Activated naive CD4-positive, alpha-beta T cell treated with anti-CD3 and anti-CD28 coated beads for 36 hours (primary cell): ENCODE measurements at places on chromosomes 5 and 9. TPM values are rescaled to one million over a fixed set of nuclear protein-coding genes. Genes with fewer than 3 reads are reported as not detected.

- DNase-seq: no peak
Observed at GRCh38 chr5:140946578-140946977, 19.7 kb upstream of the PCDHAC2 start.

GRCh38 chr9:137077010-137077747, at the start of gene UAP1L1:
UAP1L1 (plus strand) TSS chr9:137077517; CDS start chr9:137077533, 16 bp downstream.
- peak; percentile 51 for DNase-seq

DNA sequence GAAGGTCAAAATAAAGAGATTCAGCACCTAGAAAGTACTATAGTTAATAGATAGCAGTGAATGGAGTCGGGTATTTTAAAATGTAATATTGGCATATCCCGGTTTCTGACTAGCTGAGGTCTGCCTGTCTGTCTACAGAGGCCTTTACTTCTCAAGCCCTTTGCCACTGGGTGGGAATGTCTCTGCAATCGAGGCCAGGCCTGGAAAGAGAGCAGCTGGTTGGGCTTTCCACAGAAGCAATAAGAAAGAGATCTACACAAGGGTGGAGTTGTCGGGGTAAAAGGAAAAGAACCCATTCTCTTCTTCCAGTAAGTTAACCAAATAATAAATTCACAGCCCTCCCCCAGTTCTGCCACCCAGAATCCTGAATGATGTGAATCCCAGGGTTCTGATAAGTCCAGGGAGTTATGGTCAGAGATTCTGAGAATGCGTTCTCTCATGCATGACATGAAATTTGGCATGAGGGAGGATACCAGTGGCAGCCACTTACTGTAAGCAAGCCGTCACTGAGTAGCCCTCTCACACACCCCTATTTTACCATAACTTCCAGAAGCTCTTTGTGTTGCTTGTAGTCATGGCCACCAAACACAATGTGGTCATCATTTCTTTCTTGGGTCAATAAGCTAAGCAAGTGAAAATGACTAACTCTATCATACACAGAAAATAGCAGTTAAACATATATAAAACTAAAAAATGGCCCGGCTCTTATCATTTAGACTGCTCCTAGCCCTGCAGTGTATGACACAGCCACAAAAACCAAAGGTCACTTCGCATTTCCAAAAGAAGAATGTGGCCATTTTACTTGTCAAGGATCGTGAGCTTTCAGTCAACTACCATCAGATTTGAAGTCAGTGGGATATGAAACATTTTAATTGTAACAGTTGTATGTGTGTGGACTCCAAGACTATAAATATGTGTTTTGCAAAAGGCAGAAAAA, 185.0 kb downstream of the GLIS3 start:
- DNase-seq: no peak

RMI1 gene
- total RNA-seq: 19.2 TPM

DNA sequence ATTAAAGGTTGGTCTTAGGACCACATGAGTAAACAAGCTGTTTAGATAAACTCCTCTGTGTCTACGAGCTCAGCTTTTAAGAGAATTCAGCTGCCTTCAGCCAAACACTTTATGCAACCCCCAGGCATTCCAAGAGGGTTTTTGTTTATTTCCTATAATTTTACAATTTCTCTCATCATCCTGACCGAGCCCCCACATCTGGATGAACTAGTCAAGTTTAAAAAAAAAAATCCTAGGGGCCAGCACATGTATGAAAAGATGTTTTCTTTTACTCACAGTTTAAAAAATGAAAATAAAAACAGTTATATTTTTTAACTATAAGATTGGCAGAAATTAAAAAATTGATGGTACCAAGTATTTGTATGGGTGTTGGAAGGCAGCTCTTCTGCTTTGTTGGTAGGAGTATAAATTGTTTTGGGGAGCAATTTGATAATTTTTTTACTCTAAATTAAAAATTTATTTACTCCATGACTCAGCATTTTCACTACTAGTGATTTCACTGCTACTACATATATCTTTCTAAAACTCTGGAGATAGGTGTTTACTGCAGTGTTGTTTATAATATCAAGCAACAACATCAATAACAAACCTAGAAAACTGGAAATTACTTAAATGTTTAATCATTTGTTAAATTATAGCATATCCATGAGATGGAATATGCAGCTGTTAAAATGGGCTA, 18.1 kb downstream of the YTHDC2 start:
- DNase-seq: no peak

MVB12B gene
- total RNA-seq: 2.6 TPM

EIF4E1B gene
- total RNA-seq: not detected

FUT7 gene
- not detected for total RNA-seq

PCDHB7 gene
- total RNA-seq: not detected

- DNase-seq: no peak
Observed at GRCh38 chr9:91328186-91328585, 33.5 kb downstream of the AUH start.

SOX30 gene
- 0.36 TPM for total RNA-seq

DNA sequence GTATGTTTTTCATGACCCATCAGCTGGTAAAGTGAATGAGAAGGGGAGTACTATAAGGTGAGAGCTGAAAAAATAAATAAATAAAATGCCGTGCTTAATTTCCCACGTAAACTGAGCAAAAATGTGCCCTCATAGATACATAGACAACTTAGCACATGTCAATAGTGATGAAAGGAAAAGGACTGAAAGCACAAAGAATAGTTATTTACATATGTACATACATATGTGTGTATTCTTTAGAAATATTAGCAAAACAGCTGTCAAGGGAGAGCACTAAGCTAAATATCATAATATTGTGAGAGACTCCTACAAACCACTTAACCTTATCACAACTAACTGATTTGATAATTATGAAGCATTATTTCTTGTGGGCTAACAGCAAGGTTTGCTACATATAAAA, 213.6 kb upstream of the FTMT start:
- no peak for DNase-seq

PCDHB16 gene
- not detected for total RNA-seq

- DNase-seq: no peak
Observed at GRCh38 chr5:5422819-5423515, 490 bp downstream of the ICE1 start.

PTGR1 gene
- total RNA-seq: 1.6 TPM
